ENCODE measurements at places on chromosomes 5 and 9.
A peak's percentile ranks its signal among the peaks of the same experiment; 100 is the strongest.

- no peak for DNase-seq
Observed at GRCh38 chr9:6833518-6834192, 75.9 kb downstream of the KDM4C start.

DNA sequence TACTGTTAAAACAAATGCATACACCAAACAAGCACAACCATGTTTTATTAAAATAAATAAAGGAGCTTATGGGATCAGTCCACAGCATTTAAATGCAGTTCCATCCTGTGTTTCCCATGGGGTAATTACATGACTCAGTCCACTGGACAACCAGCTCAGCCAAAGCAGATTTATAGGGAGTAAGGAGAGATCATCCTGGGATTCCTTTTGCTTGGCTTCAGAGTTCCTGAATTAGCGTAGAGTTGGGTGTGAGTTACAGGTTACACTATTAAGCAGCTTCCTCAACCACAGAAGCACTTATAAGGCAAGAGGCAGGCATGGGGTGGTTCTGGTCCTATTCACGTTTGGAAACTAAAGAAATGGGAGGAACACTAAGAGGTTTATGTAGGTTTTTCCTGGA is 381.1 kb upstream of the ACTBL2 start:
- DNase-seq, result no peak

GRCh38 chr5:10642367-10642766 is 78.5 kb downstream of the ANKRD33B start:
- DNase-seq, result no peak

DNA sequence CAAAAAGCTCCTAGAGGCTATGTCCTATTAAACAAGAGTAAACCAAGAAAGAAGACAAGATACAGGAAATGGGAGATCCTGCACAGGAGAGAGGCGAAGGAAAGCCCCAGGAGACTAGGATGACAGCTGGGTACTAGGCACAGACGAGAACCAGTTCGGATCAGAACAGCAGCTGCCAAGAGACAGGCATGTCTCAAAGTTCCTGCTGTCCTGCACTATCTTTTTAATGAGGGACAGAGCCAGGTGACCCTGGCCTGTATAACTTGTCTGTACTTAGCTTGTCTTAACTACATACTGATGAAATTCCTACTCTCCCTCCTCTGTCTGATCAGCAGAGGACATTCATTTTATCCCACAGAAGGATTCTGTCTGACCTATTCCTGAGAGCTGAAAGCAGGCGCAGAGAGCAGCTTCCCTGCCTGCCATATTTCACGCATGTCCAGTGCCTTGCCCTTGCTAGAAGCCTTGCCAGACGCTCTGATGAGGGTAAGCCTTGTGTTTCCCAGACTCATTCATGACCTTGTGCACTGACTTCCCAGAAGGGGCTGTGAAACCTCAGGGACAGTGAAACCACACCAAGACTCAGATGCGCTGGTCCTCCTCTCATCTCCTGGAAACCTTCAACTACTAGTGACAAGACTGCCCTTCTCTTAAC is 24.7 kb downstream of the TSC1 start:
- DNase-seq, result no peak

- no peak for DNase-seq
Observed at GRCh38 chr5:169435506-169436229, 134.7 kb upstream of the SLIT3 start.

- DNase-seq, result no peak
Observed at GRCh38 chr5:153469423-153469822, 21.0 kb upstream of the GRIA1 start.

- DNase-seq, result no peak
Observed at GRCh38 chr5:142834504-142834903, 64.3 kb downstream of the ARHGAP26 start.

- DNase-seq, result peak; percentile 27
Observed at GRCh38 chr5:173327084-173327947, 898 bp downstream of the STC2 start.
